ENCODE measurements at places on chromosomes 6 and 20.
A peak's percentile ranks its signal among the peaks of the same experiment; 100 is the strongest.

- DNase-seq = no peak
These were observed 19.4 kb downstream of the RAMACL start for GRCh38 chr6:166567107-166567506.

DNA sequence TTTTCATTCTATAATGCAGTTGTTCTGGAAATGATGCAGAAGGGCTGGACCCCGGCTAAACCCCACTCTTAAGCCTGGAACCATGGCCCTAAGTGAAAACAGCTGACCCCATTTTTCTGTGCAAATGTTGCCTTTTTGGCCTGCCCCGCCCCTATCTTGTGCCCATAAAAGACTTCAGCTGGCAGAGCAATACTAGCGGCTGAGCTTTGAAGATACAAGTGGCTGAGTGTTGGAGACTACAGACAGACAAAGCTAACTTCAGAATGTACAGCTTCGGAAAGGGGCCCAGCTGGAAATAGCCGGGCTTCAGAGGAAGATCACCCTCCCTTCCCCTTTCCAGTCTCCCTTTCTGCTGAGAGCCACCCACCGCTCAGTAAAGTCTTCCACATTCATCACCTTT, 258.6 kb upstream of the SPTLC3 start:
- DNase-seq = no peak

DNA sequence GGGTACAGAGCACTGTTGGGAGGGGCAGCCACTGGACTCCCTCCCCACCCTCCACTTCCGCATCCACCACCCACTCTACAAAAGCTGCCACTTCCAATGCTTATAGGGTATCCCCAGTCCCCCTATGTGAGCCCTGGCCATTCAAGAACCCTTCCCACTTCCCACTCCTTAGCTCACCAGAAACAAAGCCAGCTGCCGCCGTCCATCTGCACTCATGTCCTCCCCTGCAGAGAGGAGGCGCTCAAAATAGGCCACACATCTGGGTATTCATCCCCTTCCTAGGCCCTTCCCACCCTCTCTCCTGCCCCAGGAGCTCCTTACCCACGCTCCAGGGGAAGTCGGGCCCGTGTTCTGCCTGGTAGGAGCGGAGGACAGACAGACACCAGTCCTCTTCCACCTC, 6.5 kb upstream of the LY6G5C start:
- no peak for DNase-seq

GRCh38 chr20:53087037-53087777, 115.0 kb downstream of the TSHZ2 start:
- no peak for DNase-seq

DNA sequence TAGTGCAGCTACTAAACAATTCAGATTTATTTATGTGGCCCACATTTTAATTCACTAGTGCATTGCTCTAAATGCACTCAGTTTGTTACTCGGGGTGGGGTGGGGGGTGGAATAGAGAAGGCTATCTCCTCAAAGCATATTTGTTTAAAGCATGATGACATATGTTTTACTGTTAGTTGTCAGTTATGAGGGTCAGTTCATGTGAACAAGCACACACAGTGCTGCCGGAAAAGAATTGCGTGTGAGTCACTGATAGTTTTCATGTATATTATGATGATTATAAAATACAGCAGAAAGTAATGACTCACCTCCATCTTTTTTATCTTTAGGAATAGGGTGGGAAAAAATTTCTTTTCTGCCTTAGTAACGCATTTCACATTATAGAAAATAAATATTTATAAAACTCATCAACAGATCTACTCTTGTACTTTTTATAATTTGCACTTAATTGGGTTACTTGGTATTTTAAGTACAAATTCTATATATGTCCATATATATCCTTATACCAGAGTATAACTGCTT, 42.2 kb upstream of the STXBP5 start:
- DNase-seq = no peak

DNA sequence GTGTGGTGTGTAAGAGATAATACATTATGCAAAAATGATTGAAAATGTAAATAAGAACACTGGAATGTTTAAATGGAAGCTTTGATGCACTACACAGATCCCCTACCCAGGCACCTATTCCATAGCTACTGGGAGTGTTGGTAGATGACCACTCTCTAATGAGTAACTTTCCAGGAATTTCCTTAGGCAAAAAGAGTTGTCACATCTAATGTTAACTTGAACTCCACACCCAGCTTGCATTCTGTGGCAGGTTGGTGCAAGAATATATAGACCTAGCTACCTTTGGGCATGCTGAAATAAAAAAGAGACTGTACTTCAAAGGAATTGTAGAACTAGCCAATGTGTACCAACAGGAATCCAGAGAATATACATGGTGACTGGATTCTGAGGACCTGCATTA, 1254.2 kb upstream of the EYS start:
- no peak for DNase-seq

DNA sequence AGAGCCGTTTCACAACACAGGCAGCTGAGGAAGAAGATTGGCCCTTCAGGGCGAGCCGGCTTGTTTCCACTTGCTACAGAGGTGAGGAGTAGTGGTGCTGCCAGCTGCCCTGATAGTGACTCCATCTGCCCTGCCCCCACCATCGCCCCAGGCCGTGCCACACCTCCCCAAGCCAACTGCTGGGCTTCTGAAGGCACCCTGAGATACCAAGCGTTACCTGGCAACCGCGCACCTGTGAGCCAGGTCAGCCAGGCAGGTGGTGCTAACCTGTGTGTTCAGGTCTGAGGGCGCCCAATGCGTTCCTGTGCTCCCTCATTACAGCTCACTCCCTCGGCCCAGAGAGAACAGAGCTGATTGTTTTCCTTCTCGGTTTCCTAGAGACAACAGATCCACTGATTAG, 299.1 kb upstream of the ID4 start:
- peak; percentile 99 for DNase-seq

DNA sequence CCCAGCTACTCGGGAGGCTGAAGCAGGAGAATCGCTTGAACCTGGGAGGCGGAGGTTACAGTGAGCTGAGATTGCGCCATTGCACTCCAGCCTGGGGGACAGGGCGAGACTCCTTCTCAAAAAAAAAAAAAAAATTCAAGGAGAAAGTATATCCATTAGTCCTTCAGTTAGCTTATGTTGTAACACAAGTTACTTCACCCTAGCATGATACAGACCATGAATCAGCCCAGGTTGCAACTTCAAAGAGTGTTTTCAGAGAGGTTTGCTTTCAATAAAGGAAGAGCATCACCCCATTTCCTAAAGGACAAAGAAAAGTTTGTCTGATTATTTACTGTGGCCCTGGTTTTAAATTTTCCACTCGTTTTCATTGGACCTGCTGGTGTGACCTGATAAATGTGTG, 73.0 kb downstream of the SERAC1 start:
- DNase-seq = no peak

DNA sequence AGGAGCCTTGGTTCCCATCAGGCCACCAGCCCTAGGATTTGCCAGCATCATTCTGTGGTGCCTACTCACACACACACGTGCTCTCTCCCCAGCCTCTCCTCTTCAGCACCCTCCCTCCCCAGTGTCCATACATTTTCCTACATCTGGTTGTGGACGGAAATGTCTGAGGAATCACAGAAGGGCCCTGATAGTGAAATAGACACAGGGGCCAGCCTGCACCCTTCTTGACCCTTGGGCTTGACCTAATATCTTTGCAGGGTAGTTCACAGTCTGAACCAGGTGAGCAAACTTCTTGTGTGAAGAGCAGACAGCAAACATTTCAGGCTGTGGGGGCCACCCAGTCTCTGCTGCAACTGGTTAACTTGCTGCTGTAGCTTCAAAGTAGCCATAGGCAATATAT, 108.5 kb upstream of the NXT1 start:
- DNase-seq = no peak

DNA sequence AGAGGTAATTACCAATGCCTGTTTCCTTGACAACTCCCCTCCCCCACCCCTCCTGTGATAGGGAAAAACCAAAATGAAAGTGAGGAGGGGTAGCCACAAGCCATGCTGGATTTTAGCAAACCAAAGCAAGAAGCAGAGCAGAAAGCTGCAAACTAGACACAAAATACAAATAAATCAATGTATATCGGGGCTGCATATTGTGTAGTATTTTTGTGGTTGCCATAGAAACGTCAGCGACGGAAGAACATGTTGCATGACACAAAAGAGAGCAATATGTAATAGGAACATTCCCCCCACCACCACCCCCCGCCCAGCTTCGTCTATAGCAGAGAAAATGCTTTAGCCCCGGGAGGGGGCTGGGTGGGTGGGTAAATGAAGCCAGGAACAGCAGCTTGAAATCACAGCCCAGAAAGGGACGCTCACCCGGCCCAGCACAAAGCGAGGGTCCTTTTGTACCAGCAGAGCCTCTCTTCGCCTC, 548 bp downstream of the AGPAT4 start:
- DNase-seq = no peak

GRCh38 chr20:57451431-57451794, 60.2 kb downstream of the RBM38 start:
- DNase-seq = no peak

DNA sequence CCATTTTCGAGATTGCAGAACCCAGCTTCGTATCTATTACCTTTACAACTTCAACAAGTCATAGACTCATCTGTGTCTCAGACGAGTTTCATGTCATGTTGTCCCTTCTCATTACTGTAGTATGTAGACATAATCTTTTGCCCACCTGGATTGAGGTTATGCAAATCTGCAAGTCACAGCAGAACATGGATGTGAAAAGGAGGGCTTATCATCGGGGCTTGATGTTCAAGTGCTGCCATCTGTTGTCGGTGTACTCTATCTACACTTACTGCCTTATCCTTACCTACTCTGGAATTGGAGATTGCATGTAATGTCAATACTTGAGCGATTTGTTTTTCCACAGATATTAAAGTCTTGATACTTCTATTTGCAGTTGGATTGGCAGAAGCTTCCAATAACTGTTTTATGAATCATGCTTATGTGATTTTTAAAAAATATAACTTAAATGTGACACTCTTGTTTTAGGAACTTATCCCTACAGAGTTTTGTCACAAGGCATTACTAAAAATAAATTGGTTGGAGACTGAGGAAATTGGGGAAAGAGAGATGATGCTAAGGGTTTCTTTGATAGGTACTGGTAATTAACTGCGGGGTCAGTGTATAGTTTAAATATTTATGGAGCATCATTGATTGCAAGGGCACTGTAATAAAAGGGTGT, 3.0 kb upstream of the GOPC start:
- peak; percentile 10 for DNase-seq

DNA sequence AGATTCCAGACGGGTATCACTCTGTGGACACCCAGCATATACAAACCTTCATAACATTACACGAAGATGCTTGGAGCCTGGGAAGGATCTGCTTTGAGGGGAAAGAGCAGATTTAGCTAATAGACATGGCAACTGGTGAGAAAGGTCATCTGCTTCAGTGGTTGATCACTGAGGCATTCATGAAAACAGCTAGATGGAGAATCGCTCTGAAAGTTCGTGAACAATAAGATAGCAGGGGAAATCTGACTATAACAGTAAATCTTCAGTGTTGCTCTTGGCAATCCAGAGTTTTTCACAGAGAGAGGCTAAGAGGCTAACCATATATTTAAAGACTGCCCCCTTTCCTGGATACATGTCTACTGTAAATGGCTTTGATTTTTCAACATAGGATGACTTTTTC, 245.3 kb downstream of the FARS2 start:
- no peak for DNase-seq

DNA sequence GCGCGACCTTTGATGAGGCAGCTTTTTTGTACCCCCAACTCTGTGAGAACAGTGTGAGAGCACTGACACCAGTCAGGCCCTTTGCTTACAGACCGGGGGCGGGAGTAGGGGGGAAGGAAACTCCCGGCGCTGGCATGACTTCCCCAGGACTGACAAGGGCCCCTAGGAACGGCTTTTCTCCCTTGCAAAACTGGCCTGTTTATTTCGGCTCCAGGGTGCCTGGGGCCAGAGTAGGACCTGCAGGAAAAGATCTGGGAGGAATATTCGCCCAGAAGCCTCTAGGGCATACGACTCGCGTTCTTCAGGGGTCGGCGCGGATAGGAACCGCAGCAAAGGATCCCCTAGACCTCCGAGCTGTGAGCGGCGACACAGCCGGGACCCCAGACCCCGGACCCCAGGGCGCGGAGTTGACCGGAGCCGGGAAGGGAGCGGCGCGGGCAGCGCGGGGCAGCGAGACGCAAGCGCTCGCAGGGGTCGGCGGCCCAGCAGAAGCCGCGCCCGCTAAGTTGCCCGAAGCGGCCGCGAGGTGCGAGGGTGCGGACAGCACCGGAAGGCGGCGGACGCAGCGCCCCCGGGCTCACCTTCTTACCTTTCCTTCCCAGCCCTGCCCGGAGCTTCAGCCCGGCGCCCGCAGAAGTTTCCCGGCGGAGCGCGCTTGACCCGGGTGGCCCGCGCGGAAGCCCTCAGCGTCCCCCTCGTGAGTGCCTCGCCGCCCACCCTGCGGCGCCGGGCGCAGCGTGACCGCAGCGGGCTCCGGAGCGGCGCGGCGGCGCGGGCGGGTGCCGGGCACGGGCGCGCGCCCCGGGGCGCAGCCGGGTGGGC, at the start of gene POPDC3:
Gene POPDC3 (minus strand): TSS at position 771 of the 822 bp plus-strand sequence. CDS start 18,105 bp downstream, outside the sequence.
- DNase-seq = peak; percentile 21

DNA sequence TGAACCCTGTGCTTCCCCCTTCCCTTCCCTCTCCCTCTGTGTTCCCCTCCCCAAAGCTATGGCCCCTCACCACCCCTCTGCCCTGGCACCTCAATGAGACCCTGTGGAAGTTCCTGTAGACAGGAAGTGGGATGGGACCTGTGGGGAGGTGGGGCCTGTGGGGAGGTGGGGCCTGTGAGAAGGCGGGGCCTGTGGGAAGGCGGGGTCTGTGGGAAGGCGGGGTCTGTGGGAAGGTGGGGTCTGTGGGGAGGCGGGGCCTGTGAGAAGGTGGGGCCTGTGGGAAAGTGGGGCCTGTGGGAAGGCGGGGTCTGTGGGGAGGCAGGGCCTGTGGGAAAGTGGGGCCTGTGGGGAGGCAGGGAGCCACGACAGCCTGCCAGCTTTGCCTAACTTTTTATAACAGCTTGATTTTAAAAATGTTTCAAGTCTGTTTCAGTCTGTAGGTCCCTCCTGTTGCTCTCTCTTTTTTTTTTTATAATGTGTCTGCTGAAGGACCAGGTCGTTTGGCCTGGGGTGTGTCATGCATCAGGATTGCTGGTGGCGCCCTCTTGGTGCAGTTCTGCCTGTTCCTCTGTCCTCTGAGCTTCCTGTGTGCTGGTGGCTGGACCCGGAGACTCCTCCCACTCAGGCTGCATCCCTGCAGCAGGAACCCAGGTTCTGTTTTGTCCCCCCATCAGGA, 70.5 kb upstream of the SLCO4A1 start:
- no peak for DNase-seq

- DNase-seq = no peak
These were observed 29.4 kb upstream of the ASF1A start for GRCh38 chr6:118864341-118865099.

DNA sequence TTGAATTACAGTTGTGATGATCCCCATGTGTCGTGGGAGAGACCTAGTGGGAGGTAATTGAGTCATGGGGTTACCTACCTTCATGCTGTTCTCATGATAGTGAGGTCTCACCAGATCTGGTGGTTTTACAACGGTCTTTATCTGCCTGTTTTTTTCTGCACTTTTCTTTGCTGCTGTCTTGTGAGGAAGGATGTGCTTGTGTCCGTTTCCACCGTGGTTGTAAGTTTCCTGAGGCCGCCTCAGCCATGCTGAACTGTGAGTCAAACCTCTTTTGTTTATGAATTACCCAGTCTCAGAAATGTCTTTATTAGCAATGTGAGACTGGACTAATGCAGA, 6.5 kb upstream of the RANBP9 start:
- DNase-seq = no peak

Measured in NCI-H510A (cell line).